ENCODE measurements at places on chromosomes 12 and 14. TPM values are rescaled to one million over a fixed set of nuclear protein-coding genes. Genes with fewer than 3 reads are reported as not detected.

Gene ALKBH1
- 13.0 TPM for total RNA-seq

Gene CD163
- 0.64 TPM for total RNA-seq

Gene KRT78
- total RNA-seq, result not detected

DNA sequence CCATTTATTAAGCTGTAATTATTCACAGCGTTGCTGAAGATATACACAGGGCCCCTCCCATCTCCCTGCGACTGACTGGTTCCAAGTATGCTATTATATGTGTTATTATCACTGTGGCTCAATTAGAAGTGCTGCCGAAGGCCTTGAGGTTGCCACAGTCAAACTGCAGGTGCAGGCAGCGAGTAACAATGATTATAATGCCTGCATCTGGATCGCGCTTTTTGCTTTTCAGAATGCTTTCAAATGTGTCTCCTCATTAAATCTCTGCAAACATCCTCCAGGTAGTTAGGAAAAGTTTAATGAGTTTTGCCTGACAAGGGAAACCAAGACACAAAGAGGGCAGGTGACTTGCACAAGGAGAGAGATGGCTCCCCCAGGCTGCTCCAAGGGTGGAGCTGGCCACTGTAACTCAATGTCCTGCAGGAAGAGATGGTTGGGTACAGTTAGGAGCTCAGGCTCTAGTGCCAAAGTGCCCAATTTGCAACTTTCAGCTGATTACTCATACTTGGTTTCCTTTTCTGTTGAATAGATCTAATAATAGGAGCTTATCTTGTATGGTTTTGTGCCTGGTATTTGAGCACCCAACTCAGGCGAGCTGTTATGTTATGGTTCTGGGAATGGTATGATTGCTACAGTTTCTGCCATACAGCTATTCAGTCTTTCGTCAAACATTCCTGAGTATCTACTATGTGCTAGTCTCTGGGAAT is 1.7 kb upstream of the SYNE3 start:
- no peaks in the 10 kb centered on the region for H3K27me3 ChIP-seq
- H3K4me3 ChIP-seq, result no peak overlapping the region
- no peaks in the 10 kb centered on the region for H3K36me3 ChIP-seq
- H3K4me1 ChIP-seq, result peaks cover 12% of the 10 kb centered on the region

- H3K27me3 ChIP-seq, result no peaks in the 10 kb centered on the region
- no peak overlapping the region for H3K27ac ChIP-seq
- no peak overlapping the region for H3K4me3 ChIP-seq
- H3K36me3 ChIP-seq, result no peaks in the 10 kb centered on the region
Measured at GRCh38 chr14:54267172-54267571, 129.6 kb upstream of the CDKN3 start.

DNA sequence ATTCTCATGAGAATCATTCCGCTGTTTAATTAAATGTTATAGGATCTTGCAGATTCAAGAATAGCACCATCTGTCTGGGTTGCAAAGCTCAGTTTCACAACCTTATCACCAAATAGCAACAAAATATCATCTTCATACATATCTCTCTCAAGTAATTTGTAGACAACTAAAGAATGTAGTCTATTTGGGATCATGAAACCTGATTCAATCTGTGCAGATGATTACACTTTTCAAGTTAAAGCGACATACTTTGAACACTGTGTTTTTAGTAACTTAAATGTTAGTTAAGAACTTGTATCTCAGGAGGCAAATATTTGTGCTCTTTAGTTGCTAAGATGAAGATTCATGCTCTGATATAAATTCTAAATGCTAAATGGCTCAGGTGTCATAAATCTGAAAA is 14.8 kb downstream of the MED13L start:
- no peak overlapping the region for H3K4me3 ChIP-seq
- no peaks in the 10 kb centered on the region for H3K27me3 ChIP-seq
- H3K27ac ChIP-seq, result peak overlapping the region; percentile 31
- no peaks in the 10 kb centered on the region for H3K36me3 ChIP-seq
- peaks cover 99% of the 10 kb centered on the region for H3K4me1 ChIP-seq

DNA sequence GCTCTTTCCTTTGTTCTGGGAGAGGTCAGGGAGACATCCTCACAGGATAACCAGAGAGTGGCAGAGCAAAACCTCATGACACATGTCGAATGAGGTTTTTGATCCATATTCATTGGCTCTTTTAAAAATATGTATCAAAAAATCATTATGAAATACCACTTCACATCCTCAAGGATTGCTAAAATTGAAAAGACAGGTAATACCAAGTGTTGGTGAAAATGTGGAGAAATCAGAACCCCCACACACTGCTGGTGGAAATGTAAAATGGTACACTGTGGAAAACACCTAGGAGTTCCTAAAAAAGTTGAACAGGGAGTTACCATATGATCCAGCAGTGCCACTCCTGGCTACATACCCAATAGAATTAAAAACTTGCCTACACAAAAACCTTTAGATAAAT is 107.8 kb upstream of the ARID2 start:
- no peak for DNase-seq
- no peaks in the 10 kb centered on the region for H3K36me3 ChIP-seq
- H3K27ac ChIP-seq, result no peak overlapping the region
- H3K4me3 ChIP-seq, result no peak overlapping the region
- no peaks in the 10 kb centered on the region for H3K4me1 ChIP-seq
- peaks cover 5% of the 10 kb centered on the region for H3K27me3 ChIP-seq

- no peak overlapping the region for H3K4me3 ChIP-seq
- no peaks in the 10 kb centered on the region for H3K4me1 ChIP-seq
- no peaks in the 10 kb centered on the region for H3K36me3 ChIP-seq
- H3K27me3 ChIP-seq, result no peaks in the 10 kb centered on the region
Measured at GRCh38 chr14:70897464-70897863, 9.8 kb upstream of the PCNX1 start.

DNA sequence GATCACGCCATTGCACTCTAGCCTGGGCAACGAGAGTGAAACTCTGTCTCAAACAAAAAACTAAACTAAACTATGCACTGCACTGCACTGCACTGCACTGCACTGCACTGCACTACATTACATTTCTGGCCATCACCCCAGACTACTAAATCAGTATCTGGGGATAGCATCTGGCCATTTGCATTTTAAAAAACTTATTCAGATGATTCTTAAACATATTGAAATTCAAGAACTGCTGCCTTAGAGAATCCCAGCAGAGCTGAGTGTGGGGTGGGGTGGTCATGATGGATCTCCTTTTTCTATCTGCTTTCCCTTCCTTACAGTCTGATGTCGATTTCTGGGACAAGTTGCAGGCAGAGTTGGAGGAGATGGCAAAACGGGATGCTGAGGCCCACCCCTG is 13.6 kb downstream of the PEX5 start:
- H3K4me3 ChIP-seq, result no peak overlapping the region
- H3K27ac ChIP-seq, result no peak overlapping the region
- no peaks in the 10 kb centered on the region for H3K36me3 ChIP-seq
- H3K4me1 ChIP-seq, result no peaks in the 10 kb centered on the region

DNA sequence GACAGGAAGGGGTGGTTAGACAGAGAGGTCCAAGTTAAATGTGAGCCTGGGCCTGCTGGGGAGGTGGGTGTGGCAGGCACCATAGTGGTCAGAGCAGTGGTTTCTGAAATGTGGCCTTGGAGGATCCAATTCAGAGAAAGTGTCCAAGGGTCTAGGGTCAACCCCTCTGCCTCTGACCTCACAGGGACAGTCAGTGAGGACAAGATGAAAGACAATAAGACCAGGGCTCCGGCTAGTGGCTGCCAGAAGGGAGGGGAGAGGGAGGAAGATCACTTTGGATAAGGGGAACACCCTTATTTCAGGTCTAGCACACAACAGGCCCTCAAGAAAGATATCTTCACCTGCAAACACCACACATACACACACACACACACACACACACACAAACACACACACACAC is 335.1 kb downstream of the MED13L start:
- H3K27ac ChIP-seq, result no peak overlapping the region
- no peaks in the 10 kb centered on the region for H3K4me1 ChIP-seq
- H3K36me3 ChIP-seq, result no peaks in the 10 kb centered on the region

DNA sequence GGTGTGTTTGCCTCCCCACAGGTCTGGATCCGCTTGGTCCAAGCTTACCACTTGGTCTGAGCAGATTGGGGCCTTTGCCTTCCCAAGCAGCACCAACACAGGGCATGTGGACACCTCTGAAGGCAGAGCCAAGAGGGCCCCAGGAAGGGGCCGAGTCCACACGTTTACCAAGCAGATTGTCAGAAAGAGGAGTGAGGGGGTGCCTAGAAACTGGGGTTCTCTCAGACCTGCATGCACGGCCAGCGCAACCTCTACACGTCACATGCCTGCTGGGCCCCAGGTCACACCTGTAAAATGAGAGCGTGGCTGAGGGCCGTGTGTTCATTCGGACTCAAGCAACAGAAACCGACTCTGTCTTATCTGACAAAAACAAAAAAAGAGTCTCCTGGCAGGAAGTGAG is 96.9 kb downstream of the PAPOLA start:
- no peak overlapping the region for H3K4me3 ChIP-seq
- no peak overlapping the region for H3K27ac ChIP-seq
- peaks cover under 1% of the 10 kb centered on the region for H3K27me3 ChIP-seq
- H3K4me1 ChIP-seq, result no peaks in the 10 kb centered on the region

GRCh38 chr12:5309654-5310053 is 122.3 kb upstream of the NTF3 start:
- no peaks in the 10 kb centered on the region for H3K36me3 ChIP-seq
- H3K27me3 ChIP-seq, result no peaks in the 10 kb centered on the region
- no peak overlapping the region for H3K4me3 ChIP-seq

DNA sequence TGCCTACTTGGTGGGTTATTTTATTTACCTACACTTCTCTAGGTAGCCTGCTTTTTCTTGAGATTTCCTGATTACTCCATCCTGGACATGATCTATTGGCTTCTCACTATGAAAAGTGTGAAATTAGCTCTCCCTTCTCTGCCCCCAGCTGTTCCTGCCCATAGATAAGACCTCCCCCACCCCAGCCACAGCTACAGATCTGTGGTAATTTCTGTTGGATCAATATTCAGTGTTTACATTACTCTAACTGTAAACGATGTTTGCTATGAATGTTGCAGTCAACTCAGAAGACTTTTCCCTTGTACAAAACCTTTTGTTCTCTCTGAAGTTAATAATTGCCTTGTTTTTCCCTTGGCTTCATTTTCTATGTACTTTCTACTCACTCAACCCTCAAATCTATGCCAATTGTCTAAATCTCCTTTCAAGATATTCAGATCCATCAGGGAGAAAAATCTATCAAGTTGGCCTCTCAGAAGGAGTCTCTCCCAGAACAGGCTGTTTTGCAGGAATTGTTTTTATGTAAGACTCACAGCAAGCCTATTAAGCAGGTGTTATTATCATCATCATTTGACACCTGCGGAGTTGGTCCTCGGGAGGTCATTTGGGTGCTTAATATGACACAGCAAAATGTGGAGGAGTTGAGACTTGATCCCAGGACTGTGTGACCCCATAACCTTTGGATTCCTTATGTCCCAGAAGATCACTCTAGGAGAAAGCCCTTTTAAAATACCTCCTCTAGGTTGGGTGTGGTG is 227.4 kb downstream of the SUDS3 start:
- no peak overlapping the region for H3K4me3 ChIP-seq
- H3K27me3 ChIP-seq, result peaks cover 3% of the 10 kb centered on the region
- no peaks in the 10 kb centered on the region for H3K4me1 ChIP-seq
- H3K36me3 ChIP-seq, result no peaks in the 10 kb centered on the region
- no peak for DNase-seq

DNA sequence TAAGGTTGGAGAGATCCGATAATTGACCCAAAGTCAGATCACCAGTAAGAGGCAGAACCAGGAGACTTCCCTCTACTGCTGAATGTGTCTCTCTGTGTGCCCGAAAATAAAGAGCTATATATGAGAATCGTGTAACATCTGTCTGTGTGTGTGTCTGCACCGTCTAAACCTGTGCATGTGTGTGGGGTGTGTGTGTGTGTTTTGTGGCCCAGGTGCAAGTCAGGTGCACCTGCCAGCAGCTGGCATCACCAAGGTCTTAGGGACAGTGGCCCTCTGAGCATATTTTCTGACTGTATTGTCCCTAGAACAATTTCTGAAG is 24.7 kb upstream of the KRT78 start:
- peaks cover 33% of the 10 kb centered on the region for H3K4me1 ChIP-seq
- peak overlapping the region; percentile 54 for H3K4me3 ChIP-seq
- H3K27ac ChIP-seq, result peak overlapping the region; percentile 74
- H3K36me3 ChIP-seq, result no peaks in the 10 kb centered on the region
